ENCODE measurements at places on chromosomes 5 and 9.
A peak's percentile ranks its signal among the peaks of the same experiment; 100 is the strongest.

- no peak for DNase-seq
Observed at GRCh38 chr5:131393498-131393968, 129.7 kb downstream of the CDC42SE2 start.

- no peak for DNase-seq
Observed at GRCh38 chr5:31770998-31771397, 132.1 kb downstream of the PDZD2 start.

DNA sequence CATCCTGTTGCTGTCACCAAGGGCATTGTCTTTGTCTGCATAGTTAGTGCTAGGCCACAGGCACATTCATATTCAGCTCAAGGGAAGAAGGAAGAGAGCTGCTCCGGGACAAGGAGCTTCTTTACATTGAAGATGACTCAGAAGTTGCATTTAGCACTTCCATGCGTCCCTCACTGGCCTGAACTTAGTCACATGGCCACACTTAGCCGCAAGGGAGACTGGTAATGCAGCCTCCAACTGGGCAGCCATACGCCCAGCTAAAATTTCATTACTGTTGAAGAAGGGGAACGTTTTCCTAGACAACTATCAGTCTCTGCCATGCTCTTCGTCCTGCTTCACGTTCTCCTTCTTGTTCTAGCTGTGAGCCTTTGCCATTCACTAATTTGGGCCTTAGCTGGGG is 20.0 kb downstream of the ACTL7B start:
- DNase-seq: no peak

DNA sequence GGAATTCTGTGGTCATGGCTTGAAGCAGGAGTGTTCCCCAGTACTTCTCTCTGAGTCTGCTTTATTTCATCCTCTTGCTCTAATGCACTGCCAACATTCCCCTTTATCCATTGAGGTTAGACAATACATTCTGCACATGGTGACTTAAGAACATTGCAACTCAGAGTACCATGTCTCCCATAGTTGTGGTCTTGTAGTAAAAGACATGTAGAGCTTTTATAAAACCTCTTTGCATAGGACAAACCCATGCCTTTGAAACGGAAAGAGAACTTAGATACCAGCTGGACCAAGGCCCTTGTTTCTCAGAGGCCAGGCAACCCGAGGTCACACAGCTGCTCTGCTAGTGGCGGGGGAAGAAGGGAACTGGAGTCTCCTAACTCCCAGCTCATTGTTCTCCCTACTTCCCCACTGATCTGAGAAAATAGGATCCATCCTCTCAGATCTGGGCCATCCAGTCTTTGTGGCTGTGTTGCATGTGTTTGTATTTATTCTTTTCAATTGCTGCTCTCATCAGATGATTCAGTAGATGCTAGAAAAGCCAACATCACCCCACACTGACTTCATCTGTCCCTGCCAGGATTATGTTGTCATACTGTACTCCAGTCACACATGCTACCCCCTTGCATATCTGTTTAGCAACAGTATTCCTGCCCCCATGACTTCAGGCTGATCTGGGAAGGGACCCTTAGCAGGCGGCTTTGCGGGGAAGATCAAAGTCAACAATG is 236.9 kb downstream of the SAXO1 start:
- DNase-seq: no peak

GRCh38 chr5:148843510-148844318 is 17.3 kb downstream of the ADRB2 start:
- DNase-seq: no peak

GRCh38 chr5:53922508-53923498 is 362.4 kb downstream of the NDUFS4 start:
- peak; percentile 73 for DNase-seq

DNA sequence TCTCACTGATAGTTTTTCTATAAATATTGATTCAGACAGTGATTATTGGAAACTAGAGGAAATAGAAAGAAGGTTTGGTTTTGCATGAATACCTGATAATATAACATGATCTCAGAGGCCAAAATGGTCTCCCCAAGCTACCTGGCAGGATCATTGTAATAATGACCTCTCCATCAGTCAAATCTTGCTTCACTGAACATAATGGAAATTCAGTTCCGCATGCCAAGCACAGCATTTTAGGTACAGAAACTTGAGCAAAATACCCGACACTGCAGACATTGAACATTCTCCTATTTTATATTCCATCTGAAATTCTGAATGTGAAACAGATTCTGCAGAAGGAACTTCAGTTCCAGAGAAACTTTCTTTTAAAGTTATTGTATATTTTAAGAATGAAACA is 9.1 kb upstream of the TBC1D2 start:
- DNase-seq: no peak

DNA sequence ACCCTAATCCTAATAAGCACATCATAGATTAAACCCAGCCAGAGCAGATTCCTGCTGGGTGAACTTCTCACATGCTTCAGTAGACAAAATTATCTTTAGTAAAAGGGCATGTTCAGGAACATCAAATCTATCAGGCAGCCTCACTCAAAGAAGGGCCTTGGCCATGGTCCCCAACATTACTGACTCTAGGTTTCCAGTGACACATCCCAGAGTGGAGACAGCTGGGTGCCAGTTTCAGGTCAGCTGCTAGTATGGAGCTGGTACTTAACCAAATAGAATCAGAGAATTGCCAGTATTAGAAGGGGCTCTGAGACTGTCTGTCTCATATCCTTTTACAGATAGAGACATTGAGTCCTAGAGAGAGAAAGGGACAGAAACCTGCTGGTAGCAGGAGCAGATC is 44.1 kb upstream of the GALNT10 start:
- DNase-seq: no peak

GRCh38 chr9:4108754-4109465 is 191.0 kb downstream of the GLIS3 start:
- DNase-seq: no peak

- DNase-seq: no peak
Observed at GRCh38 chr5:27722337-27722736, 684.0 kb upstream of the CDH9 start.

- no peak for DNase-seq
Observed at GRCh38 chr5:115895821-115896220, 54.1 kb downstream of the AP3S1 start.

DNA sequence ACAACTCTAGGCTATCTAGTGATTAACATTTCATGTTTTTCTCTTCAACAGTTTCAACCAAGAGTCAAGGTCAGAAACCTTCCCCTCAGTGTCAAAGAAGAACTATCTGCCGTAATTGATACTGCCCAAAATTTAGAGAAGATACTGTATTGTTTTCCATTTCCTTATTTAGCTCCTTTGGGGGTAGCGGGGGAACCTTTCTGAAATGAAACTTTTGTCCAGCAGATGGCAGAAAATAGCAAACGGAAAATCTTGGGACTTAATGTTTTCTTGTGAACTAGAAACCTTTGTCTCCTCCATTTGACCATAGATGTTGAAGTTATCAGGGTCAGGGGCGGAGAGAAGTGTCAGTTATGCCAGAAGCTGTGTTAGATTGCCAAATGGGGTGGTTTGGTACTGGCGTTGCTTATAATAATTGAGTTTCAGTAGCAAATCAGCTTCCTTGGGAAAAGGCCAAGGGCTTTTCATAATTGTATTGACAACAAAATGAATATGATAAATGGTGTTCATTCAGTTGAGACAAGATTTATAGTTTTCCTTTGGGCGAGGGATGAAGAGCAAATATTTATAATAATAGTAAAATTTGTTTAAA is 101.7 kb upstream of the TLX3 start:
- DNase-seq: no peak

DNA sequence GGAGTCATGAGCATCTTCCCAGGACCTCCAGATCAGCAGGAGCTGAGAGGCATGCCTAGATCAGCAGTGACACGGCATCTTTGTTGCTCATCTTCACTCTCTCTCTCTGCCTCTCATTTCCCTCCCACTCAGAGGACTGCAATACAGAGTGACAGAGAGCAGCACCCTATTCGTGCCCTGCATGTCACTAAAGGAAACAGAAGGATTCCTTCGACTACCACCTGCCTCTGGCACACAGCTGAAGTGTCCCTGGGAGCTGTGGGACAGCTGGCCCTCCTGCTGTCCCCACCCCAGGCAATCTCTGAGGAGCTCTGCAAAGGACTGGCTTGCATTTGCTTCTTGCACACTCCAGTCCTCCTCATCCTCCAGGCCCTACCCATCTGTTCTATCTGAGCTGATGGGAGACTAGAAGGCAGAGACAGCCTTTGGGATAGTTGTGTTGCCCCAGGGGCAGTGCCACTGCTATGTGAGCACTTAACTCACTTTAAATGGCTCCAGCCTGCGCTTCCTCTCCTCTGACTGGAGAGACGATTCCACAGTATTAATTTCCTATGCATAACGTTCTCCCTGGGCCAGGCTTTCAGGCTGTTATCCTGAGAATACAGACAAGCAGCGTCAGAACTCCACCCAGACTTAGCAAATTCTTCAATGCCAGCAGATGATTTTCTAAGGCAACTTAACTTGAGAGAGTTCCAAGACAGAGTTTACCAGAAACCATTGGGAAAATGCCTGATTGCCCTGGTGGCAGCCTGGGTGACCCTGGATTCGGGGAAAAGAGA is 167.6 kb upstream of the MAP1B start:
- DNase-seq: no peak

DNA sequence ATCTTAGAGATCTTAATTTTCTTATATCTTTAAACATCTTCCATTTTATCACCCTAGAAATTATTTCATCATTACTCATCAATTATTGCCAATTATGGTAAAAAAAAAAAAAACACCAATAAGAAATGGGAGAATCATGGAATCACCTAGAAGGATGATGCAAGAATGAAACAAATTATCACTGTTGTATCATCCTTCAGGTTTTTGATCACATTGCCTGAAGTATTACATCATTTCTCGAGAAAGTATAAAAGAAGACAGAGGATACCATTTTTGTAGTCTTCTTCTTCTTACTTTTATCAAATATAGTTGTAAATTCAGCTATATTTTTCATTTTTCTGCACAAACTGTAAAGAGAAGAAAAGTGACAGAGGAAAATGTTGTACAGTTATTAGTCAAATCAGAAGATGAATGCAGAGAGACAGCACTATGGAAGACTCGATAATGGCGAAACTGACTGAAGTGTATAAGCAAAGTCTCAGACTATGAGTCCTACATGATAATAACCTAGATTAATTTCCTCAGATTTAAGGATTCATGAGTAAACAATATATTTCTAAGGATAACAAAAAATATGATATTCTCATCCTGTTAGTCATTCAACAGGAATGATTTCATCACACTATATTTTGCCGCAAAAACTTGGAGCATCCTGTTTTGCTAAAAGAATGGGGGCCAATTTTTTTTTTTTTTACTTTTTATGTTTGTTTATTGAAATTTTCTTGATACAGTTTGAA is 5.9 kb upstream of the STC2 start:
- DNase-seq: no peak

DNA sequence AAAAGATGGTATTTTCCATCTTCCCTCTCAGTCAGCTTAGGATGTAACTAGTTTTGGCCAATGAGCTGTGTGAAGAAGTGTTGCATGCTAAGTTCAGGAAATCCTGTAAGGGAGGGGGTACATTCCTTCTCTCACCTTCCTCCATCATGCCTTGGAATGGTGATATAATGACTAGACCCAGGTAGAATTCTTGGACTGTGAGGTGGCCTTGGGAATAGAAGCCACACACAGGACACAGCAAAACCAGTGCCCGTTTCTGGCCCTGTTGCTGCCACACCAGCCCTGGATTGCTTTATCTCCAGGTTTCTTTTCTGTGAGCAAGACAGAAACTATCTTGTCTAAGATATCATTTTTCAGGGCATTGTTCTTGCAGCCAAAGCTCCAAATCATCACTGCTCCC is 10.5 kb upstream of the ZNF354A start:
- DNase-seq: no peak

DNA sequence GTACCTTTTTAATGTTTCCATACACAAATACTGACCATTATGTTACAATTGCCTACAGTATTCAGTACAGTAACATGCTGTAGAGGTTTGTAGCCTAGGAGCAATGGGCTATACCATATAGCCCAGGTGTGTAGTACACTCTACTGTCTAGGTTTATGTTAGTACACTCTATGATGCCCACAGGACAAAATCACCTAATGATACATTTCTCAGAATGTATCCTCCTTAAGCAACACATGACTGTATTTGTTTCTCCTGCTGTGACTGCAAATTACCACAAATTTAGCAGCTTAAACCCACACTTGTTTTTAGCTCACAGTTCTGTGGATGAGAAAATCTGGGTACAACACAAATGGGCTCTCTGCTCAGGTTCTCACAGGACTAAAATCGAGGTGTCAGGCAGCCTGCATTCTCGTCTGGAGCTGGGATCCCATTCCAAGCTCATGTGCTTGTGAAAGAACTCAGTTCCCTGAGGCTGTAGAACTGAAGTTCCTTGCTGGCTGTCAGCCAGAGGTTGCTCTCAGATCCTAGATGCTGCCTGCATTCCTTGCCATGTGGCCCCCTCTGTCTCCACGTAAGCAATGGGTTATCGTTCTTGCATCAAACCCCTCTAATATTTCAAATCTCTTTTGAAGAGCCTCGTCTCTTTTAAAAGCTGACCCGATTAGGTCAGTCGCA is 38.6 kb upstream of the PIK3R1 start:
- DNase-seq: no peak

DNA sequence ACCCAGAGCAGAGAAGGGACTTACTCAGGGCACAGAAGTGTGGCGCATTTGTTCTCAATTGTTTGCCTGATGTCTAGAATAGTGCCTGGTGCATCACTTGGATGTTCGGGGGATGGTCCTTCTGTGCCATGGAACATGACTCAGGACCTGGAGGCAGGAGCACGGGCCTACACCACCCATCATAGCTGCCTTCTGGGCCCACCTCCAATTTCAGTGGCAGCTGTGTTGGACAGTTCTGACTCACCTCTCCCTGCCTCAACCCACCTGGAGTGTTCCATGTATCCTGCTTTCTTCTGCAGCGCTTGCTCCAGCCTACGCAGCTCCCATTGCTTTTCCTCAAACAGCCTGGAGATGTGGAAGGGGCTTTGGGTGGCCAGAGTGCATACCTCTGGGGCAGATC is 12.5 kb upstream of the CXCL14 start:
- DNase-seq: no peak

DNA sequence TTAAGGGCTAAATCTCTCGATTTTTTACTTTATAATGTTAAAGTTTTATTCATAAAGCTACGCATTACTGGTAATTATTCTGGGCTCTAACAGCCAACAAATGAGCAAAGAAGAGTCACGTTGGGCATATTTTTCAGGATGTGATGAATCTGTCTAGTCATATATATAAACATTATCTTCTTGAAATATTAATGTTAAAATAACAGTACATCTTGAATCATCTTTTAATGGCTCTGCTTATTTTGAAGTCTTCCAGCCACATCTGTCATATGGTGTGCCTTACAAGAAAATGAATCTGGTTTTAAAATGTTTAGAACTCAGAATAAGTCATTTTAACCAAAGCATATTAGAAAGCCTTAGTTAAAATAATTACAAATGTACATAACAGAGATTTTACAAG is 96.9 kb downstream of the CWC27 start:
- DNase-seq: no peak

GRCh38 chr5:44001675-44002380 is 387.4 kb downstream of the FGF10 start:
- DNase-seq: no peak

DNA sequence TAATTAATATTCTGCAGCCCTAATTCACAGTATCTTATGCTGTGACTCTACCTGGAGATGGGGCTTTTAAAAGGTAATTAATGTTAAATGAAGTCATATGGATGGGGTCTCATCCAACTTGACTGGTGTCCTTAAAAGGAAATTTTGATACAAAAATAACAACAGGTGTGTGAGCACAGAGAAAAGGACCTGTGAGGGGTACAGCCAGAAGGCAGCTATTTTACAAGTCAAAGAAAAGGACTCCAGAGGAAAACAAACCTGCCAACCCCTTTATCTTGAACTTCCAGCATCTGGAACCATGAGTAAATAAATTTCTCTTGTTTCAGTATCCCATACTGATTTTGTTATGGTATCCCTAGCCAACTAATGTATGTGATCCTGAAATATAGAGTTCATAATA is 250.3 kb downstream of the TMEM232 start:
- no peak for DNase-seq

Measured in NCI-H187 treated with DMSO at 0.1 percent for 48 hours (cell line).